ENCODE measurements at places on chromosomes 1 and 21.

GRCh38 chr1:170537798-170538503 is 6.0 kb downstream of the GORAB start:
- DNase-seq = no peak

- no peak for DNase-seq
These were observed 50.7 kb upstream of the ACOT11 start for GRCh38 chr1:54497338-54497737.

GRCh38 chr1:6490181-6491080 is 1.0 kb downstream of the PLEKHG5 start:
- DNase-seq = peak; percentile 32

DNA sequence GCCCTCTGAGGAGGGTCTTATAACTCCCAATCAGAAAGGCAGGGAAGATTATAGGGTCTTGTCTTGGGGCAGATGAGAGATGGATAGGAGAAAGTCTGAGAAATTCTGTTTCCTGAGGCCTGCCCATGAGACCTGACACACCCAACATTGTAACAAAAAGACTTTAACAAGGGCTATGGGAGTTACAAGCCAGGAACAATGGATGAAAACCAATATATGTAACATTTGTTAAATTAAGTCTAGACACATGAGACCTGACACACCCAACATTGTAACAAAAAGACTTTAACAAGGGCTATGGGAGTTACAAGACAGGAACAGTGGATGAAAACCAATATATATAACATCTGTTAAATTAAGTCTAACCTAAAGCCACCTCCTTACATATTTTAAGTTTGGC is 21.8 kb downstream of the NRDC start:
- no peak for DNase-seq

DNA sequence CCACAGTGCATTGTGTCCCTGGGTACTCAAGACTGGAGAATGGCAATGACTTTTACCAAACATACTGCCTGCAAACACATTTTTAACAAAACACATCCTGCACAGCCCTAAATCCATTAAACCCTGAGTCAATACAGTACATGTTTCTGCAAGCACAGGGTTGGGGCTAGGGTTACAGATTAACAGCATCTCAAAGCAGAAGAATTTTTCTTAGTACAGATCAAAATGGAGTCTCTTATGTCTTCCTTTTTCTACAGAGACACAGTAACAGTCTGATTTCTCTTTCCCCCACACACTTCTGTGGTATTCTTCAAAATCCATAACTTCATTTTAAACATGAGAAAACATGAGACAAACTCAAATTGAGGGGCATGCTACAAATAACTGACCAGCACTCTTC is 13.9 kb downstream of the BMP8A start:
- no peak for DNase-seq

- no peak for DNase-seq
These were observed 448.6 kb downstream of the SETD4 start for GRCh38 chr21:35611708-35612132.

GRCh38 chr1:54885807-54886723 is 930 bp downstream of the DHCR24 start:
- DNase-seq = no peak

DNA sequence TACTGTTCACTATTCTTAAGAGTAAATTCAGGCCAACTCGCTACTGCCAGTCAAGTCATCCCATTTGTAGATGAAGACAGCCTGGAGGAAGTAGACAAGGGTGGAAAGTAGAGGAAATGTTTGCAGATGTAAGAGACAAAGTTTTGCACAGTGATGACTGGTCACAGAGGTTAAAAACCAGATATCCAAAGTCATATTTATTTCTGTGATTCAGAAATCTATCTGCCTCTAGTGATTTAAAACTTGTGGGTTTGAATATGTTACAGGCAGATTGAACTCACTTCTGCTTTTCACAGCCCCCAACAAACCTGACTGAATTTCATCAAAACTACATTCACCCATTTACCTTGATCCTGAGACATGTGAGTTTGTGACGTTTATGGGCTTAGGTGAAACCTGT is 484.7 kb upstream of the C1orf87 start:
- no peak for DNase-seq

DNA sequence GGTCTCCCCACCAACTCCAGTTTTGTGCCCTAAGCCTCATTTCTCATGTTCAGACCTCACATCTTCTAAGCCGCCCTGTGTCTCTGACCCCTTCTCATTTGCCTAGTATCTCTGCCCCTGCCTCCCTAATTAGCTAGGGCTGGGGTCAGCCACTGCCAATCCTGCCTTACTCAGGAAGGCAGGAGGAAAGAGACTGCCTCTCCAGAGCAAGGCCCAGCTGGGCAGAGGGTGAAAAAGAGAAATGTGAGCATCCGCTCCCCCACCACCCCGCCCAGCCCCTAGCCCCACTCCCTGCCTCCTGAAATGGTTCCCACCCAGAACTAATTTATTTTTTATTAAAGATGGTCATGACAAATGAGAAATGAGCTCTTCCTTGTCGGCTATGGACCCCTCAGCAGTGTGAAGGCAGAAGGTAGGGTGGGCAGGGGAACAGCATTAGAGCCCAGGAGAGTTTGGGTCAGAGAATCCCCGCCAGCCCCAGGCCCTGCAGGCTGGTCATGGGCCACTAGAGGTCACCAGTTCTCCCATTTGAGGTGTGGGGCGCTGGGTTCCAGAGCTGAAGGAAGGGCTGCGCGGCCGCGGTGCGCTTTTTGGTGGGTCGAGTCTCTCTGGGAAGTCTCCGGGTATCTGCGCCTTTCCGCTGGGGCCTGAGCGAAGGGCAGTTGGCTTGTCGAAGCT is 11.5 kb downstream of the ADAMTSL4 start:
- DNase-seq = peak; percentile 79

GRCh38 chr1:101153692-101154091 is 83.1 kb upstream of the S1PR1 start:
- no peak for DNase-seq

DNA sequence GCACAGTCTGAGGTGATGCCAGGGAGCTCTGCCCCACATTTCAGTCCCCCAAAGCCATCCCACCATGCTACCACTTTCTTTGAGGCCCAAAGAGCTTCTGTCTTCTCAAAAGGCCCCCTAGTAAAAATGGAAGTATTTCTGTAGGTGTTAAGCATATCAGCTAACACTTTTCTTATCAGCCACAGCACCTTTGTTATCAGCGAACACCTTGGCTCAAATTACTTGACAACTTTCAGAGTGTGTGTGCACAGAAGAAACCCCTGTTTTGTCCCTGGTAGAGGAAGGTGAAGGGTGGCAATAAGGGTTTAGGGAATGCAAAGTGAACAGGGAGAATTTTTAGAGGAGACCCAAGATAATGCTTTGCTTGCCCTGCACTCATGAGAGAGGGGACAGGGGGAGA is 54.8 kb upstream of the GJA8 start:
- DNase-seq = no peak

All from stimulated activated CD4-positive, alpha-beta T cell treated with anti-CD3 and anti-CD28 coated beads, Interleukin-1b, Interleukin-23, amount 100 ng/mL, for 24 hours (primary cell).